NCI-H82 (cell line): ENCODE measurements at places on chromosomes 4 and X.
A peak's percentile ranks its signal among the peaks of the same experiment; 100 is the strongest.

DNA sequence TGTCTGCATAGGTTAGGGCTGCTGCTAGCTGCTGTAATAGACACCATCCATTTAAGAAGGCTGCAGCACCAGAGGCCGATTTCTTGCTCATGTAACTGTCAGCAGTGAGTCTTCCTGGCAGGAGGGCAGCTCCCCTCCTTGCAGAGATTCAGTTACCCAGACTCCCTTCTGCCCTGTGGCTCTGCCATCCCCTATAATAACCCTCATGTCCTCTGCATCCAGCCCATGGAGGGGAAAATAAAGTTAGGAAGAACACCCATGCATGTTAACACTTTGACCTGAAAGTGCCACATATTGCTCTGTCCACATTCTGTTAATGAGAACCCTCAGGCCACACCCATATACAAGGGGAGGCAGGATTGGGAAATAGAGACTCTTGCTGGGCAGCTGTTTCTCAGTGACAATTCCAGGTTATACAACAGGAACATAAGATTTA lies 5.4 kb downstream of the STBD1 start:
- peak; percentile 40 for DNase-seq

DNA sequence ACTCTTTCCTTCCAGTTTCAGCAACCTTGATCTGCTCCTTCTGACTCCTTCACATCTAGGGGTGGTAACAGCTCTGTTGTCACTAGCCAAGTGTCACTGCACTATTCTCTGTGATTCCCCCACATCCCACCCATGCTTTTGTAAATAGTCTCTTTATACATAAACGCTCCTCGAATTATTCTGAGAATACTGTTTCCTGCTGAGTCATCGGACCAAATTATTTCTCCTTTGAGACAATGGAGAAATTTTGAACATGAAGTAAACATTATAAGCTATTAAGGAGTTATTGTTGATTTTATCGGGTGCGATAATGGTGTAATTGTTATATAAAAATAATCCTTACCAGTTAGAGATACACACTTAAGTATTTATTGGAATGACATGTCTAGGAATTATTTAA lies 245.1 kb upstream of the RPS6KA3 start:
- no peak for DNase-seq

DNA sequence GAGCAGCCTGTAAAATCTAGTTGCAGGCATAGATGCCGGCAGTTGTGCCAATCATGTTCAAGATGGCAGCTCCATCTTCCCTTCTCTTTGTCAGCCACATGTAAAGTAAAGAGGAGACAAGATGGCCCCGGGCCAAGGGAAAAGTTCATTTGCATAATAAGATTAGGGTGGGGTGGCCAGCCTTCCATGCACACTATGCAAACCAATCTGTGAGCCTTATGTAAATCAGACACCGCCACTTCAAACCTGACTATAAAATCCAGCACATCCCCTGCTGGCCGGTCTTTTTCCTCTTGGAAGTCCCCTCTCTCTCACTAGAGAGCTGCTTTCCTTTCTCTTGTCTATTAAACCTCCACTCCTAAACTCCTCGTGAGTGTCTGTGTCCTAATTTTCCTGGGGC lies 78.9 kb upstream of the CBR4 start:
- DNase-seq = peak; percentile 48

- DNase-seq = peak; percentile 76
Observed at GRCh38 chr4:6019316-6020263, 1.4 kb upstream of the C4orf50 start.

- DNase-seq = peak; percentile 63
Observed at GRCh38 chr4:123406872-123407271, 10.3 kb downstream of the SPRY1 start.

DNA sequence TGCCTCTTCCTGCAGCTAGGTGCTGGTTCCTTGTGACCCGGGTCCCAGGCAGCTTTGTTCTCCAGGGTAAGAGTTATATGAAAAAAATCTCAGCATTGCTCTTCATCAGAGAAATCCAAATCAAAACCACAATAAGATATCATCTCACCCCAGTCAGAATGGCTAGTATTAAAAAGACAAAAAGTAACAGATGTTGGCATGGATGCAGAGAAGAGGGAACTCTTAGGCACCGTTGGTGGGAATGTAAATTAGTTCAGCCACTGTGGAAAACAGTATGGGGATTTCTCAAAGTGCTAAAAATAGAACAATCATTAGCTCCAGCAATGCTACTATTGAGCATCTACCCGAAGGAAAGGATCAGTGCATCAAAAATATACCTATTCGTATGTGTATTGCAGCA lies 61.5 kb downstream of the SORCS2 start:
- no peak for DNase-seq

- DNase-seq = no peak
Observed at GRCh38 chrX:71365356-71365874, 742 bp upstream of the TAF1 start.

- peak; percentile 91 for DNase-seq
Observed at GRCh38 chrX:15349046-15349445, 13.7 kb upstream of the PIGA start.

- no peak for DNase-seq
Observed at GRCh38 chr4:7978489-7978888, 38.8 kb upstream of the AFAP1 start.

GRCh38 chr4:169220854-169221411 lies 49.8 kb downstream of the SH3RF1 start:
- no peak for DNase-seq

DNA sequence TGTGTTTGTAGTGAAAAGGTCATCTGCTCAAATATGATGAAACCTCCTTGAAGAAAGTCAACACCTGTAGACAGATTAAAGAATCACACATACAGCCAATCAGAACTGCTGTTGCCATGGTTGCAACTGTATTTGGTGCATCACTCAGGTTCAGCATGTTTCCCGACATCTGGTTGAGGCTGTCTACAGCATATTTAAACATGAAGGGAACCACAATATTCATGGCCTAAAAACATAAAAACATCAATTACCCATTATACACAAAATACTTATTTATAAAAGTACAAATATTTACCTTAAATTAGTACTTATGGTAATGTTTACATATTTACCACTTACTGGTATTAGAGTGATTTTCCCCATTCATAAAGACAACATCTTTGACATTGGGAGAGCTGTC lies 79.7 kb downstream of the ABCB7 start:
- DNase-seq = peak; percentile 4

DNA sequence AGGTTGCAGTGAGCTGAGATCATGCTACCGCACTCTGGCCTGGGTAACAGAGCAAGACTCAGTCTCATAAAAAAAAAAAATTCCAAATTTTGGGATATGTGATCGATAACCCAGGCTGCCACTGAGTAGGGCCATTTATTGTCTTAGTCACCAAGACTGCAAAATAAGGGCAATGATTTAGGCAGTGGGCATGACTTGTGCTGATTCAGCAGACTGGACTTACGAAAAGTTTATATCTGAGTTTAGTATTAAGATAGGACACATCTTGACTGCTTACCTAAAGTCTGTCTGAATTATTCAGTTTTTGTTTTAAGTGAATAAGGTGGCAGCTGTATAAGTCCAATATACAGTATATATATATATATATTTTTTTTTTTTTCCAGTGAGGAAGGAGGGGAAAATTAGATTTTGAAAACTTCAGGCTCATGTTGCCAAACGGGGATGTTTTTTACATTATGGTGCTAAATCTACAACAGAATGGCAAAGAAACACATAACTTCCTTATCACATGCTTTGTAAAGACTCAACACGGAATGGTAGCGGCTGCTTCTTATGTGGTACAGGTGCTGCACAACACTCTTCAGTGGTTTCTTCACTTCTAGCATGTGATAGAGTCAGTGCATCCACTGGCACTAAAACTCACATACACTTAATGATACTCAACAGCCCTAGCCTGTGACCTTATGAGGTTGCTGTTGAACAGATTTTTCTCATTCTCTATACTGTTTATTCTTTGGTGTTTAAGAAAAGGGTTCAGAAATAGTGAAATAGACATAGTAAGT lies 6.5 kb downstream of the TEX13D start:
- DNase-seq = no peak

DNA sequence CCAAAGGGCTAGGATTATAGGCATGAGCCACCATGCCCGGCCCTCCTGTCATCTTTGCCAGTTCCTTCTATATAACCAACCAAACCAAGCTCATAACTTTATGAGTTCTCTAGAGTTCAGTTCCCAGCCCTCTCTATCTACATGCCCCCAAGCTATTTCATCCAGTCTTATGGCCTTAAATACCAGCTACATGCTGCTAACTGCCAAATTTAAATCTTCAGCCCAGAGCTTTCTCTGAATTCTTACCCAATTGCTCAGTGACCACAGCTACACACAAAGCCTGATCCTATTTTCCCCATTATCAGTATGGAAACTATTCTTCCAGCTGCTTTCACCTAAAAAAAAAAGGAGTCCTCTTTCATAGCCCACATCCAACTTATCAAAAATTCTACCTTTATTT lies 23.1 kb downstream of the TMEM184C start:
- DNase-seq = no peak

- DNase-seq = peak; percentile 92
Observed at GRCh38 chr4:61992351-61992750, 792.2 kb downstream of the ADGRL3 start.

DNA sequence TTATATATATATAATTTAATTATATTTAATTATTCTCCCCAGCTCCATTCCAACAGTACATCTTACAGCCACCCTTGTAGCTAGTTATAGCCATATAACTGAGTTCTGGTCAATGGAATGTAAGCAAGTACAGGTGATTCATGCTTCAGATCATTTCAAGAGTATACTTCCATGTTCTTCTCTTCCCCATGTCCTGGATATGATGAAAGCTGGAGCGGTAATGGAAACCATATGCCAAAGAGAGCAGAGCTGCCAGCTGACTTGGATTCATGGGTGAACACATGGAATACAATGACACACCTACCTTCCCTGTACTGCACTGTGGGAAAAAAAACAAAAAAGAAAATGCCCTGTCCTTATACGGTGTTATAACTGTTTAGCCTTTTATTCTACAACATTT lies 17.5 kb upstream of the CORIN start:
- DNase-seq = no peak

DNA sequence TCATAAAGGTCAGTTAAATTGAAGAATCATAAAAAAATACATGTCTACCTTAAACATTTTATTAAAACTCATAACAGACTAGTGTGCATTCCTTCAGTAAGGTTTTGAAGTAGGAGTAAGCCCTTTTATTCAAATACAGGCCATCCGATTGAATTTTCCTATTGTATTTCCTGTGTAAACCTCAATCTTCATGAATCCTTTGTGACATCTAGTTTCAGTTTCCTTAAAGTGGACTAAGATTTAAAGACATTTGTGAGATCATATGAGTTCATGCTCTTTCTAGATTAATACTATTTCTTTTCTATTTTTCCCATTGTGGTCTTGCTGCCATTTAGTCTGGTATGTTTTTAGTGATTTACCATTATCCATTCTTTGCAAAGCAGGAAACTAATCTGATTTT lies 644.7 kb upstream of the BOD1L1 start:
- DNase-seq = no peak

DNA sequence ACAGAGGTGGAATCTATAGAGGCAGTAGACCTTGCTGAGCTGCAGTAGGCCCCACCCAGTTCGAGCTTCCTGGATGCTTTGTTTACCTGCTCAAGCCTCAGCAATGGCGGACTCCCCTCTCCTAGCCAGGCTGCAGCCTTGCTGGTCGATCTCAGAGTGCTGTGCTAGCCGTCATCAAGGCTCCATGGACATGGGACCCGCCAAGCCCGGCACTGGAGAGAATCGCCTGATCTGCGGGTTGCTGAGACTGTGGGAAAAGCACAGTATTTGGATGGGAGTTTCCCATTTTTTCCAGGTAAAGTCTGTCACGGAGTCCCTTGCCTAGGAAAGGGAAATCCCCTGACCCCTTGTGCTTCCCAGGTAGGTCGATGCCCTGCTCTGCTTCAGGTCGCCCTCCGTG lies 124.8 kb upstream of the KLF8 start:
- DNase-seq = no peak

GRCh38 chr4:43243433-43244116 lies 351.1 kb downstream of the GRXCR1 start:
- DNase-seq = no peak

- DNase-seq = no peak
Observed at GRCh38 chr4:6532658-6533057, 42.3 kb upstream of the MAN2B2 start.

GRCh38 chr4:18686338-18687037 lies 664.9 kb upstream of the LCORL start:
- no peak for DNase-seq

GRCh38 chr4:20995610-20996009 lies 295.4 kb downstream of the PACRGL start:
- no peak for DNase-seq

- DNase-seq = no peak
Observed at GRCh38 chr4:8586671-8587468, 5.7 kb upstream of the CPZ start.

GRCh38 chr4:75629239-75629638 lies 1.1 kb downstream of the CDKL2 start:
- no peak for DNase-seq

- peak; percentile 76 for DNase-seq
Observed at GRCh38 chrX:125998432-125998831, 167.7 kb downstream of the DCAF12L2 start.

- DNase-seq = no peak
Observed at GRCh38 chr4:71441186-71442169, 102.7 kb downstream of the SLC4A4 start.

- DNase-seq = no peak
Observed at GRCh38 chr4:163217505-163217904, 50.8 kb upstream of the NAF1 start.

DNA sequence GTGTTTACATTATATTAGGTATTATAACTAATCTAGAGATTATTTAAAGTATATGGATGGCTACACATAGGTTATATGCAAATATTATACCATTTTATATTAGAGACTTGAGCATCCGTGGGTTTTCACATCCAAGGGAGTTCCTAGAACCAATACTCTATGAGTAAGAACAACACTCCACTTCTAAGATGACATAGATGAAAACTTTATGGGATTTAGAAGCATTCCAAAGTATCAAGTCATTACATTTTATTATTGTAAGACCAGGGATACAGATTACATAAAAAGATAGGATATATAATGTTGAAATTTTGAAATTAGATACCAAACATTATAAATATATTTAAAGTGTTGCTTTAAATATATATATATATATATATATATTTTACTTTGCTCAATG lies 207.0 kb downstream of the NAP1L3 start:
- no peak for DNase-seq

- no peak for DNase-seq
Observed at GRCh38 chr4:129738175-129738574, 642.2 kb downstream of the C4orf33 start.

GRCh38 chrX:10619425-10620046 lies 849 bp downstream of the MID1 start:
- no peak for DNase-seq

GRCh38 chrX:10190367-10190766 lies 33.6 kb downstream of the CLCN4 start:
- DNase-seq = peak; percentile 70

DNA sequence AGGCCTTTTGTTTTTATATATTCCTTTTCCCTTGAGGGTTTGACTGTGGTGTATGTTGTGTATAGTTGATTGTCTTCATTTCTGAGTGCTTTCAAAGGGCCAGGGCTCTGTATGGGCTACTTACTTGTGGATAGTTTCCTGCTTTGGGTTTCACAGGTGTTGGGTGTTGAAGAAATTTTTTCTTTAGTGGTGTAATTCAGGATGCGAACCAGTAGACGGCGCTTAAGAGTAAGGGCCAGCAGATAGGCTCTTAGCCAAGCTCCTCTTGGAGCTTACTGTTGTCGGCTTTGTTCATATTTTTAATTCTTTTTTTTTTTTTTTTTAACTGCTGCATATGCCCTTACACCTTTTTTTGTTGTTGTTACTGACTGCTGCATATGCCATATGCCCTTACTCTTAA lies 276.3 kb upstream of the GALNT7 start:
- peak; percentile 6 for DNase-seq
